Fibroblast of skin of left biceps (primary cell): ENCODE measurements at places on chromosomes 7 and 10.

DNA sequence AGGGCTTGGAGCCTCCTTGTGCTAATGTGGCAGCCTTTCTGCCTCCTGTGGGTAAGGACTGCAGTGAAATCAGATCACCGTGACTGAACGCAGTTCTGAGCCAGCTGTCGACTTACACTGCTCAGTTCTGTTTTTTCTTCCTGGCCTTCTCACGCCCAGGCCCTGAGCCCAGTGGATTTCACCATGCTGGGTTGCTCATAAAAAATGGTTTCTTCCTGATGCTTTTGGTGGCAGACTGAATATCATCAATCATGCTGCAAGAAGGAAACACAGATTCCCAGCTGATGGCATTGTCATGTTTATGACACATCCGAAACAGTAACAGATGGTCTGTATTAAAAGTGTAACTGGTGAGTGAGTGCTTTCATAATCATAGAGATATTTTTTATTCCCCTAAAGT is 389.6 kb downstream of the GALNT17 start:
- peak; percentile 85 for DNase-seq

- no peak for DNase-seq
Measured at GRCh38 chr10:22693371-22693784, 21.0 kb downstream of the PIP4K2A start.

DNA sequence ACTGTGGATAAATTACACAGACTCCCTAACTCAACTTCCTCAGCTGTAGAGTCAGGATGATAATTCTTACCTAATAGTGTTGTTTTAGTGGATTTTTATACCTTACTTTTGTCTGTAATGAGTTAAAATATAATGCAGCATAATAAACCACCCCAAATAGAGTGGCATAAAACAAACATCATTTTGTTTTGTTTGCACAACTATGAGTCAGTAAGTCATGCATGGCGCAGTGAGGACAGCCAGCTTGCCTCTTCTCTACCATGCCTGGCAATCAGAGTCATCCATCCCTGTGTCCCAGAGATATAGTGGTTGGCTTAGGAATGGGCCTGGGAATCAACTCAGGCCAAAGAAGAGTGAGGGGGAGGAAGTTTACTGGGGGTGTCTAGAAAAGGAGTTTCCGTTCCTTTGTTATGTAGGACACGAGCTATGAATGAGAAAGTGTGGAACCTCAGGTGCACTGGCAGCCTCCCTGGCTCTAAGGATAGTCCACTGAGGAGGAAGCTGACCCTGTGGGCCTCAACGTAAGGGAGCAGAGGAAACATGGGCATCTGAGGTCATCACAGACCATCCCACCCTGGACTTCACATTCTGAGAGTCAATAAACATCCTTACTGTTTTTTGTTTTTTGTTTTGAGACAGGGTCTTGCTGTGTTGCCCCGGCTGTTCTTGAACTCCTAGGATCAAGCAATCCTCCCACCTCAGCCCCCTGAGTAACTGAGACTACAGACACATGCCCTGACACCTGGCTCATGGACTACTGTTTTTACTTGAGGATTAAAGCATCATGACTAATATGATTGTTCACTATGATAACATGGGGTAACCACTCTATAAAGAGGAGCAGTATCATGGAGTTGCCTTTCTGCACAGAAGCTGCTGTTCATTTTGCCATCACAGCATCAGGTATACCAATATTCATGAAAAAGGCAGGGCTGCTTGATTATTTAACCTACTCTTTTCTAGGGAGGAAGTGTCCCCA is 21.0 kb upstream of the GRB10 start:
- DNase-seq, result no peak

DNA sequence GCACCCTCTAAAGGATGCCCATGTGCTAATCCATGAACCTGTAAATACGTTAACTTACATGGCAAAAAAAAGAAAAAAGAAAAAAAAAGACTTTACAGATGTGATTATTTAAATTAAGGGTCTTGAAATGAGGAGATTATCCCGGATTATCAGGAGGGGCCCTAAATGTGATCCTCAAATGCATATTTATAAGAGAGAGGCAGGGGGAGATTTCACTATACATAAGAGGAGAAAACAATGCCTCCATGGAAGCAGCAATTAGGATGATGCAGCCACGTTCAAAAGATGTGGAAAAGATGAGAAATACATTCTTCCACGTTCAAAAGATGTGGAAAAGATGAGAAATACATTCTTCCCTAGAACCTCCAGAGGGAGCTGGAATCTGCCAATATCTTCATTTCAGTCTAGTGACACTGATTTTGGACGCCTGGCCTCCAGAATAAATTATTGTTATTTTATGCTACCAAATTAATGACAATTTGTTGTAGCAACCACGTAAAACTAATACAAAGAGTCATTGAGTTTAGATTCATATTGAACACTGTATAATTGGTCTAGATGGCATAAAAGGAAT is 328.4 kb upstream of the GNAI1 start:
- no peak for DNase-seq

GRCh38 chr10:12351447-12351846 is 2.1 kb downstream of the CAMK1D start:
- no peak for DNase-seq

DNA sequence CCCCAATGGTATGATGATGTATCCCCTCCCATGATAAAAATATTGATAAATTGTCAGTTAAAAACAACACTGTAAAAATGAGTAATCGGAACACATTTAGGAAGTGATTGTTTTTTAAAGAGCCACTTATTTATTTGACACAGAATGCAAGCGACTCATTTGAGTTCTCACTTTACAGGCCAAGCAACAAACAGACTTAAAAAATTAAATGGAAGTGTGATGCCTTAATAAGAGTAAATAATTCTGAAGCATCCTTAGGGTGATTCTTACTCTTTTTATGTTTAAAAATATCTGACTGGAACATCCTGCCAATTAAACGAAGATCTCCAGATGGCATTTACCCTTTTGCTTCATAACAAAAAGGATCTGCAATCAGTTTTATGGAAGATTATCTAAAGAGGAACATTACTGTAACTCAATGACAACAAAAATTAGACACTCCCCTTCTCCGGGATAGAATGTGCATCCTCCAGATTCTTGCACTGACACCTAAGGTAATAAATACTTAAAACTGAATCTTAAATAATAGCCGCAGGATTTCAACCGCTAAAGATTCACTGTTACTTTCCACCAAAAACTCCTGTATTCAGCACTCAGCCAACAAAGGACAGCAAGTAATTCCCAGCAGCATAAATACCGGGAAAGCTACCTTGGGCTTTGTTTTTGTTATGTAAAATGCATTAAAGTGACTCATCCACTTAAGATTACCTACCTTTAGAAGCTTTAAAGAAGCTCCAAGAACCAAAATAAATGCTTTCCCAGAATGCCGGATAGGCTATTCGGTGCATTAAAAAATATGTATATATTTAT is 1.7 kb downstream of the CACNA2D1 start:
- DNase-seq, result no peak

- DNase-seq, result no peak
Measured at GRCh38 chr7:135726276-135726788, 1.7 kb downstream of the SLC13A4 start.

GRCh38 chr7:158400601-158401225 is 186.9 kb downstream of the PTPRN2 start:
- no peak for DNase-seq

GRCh38 chr7:128210590-128211570 is 30.2 kb upstream of the LEP start:
- no peak for DNase-seq

DNA sequence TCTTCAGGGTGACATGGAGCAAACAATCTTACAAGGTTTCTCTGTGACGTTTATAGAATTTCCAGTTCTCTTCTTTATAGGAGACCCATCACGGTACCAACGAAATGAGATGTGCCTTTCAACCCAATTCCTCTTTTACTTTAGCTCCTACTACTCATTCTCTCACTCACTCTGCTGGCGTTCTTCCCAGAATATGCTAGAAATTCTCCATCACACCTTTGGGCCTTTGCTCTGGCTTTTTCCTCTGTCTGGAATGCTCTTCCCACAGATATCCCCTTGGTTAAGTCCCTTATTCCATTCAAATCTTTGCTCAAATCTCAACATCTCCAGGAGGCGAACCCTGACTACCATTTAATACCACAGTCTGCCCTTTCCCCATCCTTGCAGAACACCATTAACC is 39.0 kb downstream of the SEMA3C start:
- no peak for DNase-seq

DNA sequence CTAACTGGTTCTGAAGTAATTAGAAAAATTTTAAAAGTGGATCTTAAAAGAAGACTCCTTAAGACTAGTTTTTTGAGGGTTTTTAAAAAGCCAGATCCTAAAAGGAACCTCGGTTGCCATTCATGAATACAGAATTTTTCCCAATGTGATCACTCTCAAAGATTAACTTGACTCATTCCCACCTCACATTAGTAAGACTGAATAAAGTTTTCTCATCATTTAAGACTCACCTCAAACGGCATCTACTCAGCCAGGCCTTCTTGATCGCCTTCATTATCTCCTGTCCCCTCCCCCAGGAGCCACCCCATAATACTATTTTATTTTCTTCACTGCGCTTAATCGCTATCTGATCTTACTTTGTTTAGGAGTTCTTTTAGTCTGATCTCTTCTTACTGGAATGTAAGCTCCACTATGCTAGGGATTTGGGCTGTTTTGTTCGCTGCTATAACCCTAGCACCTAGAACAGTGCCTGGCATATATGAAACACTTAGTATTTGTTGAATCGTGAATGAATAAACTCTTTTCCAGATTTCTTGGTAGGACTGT is 55.9 kb upstream of the PCGF5 start:
- DNase-seq, result no peak

DNA sequence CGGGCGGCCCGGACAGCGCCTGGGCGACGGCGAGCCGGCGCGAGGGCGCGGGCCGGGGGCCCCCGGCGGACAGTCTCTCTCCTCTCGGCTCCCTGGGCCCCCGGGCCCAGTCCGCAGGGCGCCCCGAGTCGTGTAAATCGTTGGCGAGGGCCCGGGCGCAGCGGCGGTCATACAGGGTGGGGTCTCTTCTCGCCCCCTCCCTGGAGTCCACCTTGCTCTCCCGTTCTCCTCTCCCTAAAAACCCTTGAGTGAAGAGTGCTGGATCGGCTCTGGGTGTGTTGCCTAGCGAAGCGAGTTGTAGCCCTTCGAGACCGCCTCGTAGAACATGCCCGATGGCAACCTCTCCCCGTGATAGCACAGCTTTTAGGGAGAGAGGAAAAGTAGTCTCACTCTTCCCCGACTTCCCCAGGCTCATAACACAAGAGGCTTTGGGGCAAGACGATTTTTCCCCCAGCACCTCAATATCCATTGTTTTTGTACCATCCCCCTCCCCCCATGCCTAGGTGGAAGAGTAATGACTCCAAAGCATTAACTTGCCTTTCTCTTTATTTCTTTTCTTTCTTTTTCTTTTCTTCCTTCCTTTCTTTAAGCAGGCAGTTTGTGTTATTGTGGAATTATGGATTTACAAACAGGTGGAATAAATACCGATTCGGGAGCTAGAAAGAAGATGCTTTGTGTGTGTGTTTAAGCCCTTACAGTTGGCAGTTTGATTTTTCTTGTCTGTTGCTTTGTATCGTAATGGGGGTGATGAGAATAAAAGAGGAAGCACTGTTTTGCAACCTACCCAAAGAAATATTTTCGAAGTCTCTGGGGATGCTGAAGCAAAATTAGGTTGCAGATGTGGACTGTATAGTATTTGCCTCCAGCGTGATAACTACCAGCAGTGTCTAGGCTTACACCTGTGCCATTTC is 822 bp downstream of the SHOC2 start:
- DNase-seq, result peak; percentile 31

GRCh38 chr10:123890226-123890625 is 1.4 kb downstream of the CPXM2 start:
- no peak for DNase-seq

DNA sequence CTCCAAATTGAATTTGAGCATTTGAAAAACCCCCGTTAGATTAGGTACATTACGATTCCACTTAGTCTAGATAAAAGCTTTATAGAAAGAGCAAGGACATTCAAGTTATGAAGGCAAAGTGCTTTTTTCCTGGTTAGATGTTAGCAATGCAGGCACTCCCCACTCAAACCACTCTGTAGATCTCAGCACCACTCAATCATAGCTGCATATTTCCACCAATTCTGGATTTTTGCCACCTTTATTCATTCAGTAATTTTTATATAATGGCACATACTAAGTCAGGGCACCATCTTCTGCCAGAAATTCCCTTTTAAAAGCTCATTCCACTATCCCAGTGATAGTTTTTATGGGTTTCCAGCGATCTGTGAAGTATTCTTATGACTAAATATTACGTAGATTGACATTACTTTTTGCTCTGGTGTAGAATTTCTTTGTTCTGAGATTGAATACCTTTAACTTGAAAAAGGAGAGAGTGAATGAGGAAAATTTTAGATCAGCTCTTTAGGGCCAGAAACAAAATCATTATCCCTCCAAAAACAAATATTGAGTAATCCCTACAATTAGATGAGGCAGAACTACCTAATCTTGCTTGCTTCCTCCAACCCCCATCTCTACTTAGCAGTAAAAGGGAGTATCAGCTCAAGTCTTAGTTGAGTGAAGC is 51.6 kb downstream of the RNLS start:
- DNase-seq, result no peak

DNA sequence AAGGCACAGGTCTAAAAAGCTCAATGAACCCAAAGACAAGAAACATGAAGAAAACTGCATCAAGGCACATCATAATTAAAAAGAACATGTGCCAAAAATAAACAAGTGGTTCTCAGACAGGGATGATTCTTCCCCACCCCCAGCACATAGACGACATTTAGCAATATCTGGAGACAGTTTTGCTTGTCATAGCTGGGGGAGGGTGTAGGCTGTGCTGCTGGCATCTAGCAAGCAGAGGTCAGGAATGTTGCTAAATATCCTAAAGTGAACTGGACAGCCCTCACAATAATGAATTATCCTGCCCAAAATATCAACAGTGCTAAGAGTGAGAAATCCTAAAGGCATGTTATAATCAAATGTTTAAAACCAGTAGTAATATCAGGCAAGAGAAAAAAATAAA is 122.6 kb downstream of the MICU1 start:
- peak; percentile 26 for DNase-seq

DNA sequence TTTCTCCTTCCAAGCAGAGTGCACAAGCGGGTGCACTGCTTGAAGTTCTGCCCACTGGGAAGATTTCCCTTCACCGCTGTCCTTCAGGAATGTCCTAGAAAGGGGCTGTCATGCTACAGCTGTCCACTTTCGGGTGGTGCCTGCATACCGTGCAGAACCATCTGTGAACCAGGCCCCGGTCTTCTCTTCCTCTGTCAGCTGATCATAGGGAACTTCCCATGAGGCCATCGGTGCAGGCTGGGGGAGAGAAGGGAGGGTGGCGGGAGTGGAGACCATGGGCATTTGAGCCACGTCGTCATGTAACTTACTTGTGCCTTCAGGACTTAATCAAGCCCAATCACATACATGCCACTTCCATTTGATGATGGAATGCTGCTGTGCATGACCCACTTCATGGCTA is 111.6 kb downstream of the NKX6-2 start:
- no peak for DNase-seq

- DNase-seq, result no peak
Measured at GRCh38 chr7:156466272-156466671, 174.3 kb upstream of the RNF32 start.

DNA sequence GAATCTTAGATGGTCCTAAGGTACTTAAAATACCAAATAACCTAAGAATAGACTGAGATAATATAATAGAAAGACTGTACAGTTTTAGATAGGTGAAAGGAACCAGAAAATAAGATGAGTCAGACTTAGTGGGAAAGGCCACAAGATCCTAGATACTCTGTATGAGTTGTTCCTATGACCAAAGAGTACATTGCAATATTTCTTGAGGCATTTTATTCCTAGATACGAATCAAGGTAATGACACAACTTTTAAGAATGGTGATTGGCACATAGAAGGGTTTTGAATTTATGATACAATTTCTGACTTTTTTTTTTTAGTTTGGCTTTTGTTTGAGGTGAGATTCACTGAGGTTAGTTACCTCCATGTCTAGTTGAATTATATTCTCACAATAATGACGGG is 30.2 kb downstream of the MGAM start:
- DNase-seq, result no peak
